ENCODE measurements at places on chromosomes 13 and 19.

DNA sequence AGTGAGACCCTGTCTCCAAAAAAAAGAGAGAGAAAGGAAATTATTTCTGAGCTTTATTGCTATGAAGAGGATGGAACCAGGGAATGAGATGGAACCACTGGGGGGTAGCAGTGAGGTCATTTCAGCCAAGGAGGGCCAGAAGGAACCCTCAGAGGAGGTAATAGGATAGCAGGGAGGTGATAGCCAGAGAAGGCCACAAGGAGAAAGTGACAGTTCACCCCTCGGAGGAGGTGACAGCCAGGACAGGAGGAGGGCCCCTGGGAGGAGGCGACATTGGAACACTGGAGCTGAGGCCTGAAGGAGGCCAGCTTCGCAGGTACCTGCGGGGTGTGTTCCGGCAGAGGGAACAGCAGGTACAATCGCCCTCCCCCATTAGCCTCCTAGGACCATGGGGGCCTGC lies 675 bp upstream of the PGPEP1 start:
- peak; percentile 8 for DNase-seq

DNA sequence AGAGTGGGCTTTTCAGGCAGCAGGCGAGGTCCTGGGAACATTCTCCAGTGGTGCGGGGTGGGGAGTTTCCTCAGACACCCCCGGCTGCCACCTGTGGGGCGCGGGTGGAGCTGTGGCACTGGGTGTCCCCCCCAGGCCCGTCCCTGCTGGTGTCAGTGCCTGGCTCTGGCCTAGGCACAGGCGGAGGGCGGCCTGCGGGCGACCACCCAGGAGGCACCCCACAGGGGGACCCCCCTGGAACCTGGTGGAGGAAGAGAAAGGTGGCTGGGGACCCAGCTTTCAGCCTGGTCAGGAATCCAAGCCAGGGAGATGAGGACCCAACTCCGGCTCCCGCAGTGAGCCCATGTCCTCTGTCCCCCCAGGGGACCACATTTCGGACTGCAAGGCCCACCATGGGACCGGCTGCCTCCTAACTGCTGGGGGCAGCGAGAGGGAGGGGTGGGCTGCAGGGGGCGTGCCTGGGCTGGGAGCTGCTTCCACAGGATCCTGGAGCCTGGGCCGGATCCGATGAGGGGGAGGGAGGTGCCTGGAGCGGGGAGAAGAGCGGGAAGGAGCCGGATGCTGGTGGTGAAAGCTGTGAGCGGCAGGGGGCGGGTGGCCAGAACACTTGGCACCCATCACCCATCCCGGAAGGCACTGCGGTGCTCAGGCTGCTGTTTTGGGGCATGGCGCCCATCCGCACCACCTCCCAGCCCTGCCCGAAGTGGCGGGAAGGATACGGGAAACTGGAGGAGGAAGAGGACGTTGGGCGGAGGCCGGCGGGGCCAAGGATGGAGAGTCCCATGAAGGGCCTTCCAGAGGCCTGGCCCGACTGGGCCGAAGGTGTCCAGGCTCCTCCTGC lies 5.5 kb upstream of the CTXN1 start:
- DNase-seq = no peak

DNA sequence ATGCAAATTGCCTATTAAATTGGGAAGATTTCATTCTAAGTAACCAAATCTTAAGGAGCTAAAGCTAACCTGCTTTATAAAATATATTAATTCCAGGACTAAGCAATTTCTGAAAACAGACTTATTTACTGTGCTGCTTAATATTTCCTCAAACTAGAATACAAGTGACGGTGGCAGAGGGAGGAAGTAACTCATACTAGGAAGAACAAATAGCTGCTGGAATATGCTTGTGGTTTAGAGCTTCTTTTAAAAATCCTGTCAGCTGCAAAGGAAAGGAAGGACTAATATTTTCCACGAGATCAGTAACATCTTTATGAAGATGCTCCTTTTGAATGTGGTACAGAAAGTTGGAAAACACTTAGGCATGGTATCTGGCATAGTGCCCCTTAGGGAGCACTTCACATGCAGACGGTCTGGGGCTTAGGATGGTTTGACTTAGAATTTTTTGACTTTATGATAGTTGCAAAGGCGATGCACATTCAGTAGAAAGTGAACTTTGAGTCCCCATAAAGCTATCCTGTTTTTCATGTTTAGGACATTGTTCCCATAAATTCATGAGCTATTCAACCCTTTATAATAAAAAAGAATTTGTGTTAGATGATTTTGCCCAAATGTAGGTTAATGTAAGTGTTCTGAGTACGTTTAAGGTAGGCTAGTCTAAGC lies 3.4 kb upstream of the HNRNPA1L2 start:
- DNase-seq = no peak

GRCh38 chr13:25192936-25193335 lies 20.8 kb upstream of the AMER2 start:
- no peak for DNase-seq

GRCh38 chr13:99044764-99045163 lies 66.9 kb upstream of the DOCK9 start:
- no peak for DNase-seq

DNA sequence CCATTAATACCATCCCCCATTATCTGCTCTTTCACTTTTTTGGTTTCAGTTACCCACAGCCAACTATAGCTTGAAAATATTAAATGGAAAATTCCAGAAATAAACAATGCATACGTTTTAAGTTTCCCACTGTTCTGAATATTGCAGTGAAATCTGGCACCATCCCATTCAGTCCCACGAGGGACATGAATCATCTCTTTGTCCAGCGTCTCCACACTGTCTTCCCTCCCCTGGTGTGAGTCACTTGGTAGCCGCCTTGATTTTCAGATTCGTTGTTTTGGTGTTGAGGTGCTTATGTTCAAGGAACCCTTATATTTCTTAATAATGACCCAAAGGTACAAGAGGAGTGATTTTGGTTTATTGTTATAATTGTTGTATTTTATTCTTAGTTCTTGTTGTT lies 246.1 kb downstream of the DCT start:
- DNase-seq = peak; percentile 74

All from RCC 7860 (cell line).